GOT3 (cell line): ENCODE measurements at places on chromosomes 7 and 10.

DNA sequence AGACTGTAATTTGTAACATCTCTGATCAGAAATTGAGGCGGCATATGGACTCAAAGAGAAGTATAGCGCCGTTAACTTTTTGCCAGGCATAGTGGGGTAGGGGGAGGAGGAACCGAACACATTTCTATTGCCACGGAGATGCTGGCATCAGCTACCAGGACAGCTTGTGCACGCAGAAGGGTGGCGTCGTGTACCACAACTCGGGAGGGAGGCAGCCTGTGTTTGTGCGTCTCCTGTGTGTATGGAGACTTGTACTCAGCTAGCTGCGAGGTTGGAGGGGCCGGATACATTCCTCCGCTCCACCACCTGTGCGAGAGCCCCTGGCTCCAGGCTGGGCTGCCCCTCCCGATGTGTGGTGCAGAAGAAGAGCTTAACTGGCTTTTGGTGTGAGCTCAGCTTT lies 634.8 kb downstream of the TYW1 start:
- DNase-seq, result no peak

DNA sequence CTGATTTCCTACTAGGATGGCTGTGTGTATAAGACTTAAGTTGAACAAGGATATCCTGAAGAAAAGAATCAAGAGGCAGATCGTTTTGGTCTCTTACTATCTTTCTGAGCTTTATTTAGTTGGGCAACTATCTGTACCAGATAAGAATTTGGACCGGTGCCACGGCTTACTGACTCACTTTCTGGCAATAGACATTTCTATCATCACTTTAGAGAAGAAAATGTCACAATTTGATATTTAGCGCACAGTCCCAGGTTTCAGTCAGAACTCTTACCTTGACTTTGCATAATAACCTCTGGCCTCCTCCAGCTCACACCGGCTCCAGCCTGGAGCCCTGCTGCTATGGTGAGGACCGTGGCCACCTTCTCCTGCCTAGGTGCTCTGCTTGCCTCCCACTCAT lies 218.2 kb upstream of the MDFIC start:
- DNase-seq, result no peak

- DNase-seq, result no peak
Measured at GRCh38 chr10:89645742-89646172, 715 bp upstream of the PANK1 start.

DNA sequence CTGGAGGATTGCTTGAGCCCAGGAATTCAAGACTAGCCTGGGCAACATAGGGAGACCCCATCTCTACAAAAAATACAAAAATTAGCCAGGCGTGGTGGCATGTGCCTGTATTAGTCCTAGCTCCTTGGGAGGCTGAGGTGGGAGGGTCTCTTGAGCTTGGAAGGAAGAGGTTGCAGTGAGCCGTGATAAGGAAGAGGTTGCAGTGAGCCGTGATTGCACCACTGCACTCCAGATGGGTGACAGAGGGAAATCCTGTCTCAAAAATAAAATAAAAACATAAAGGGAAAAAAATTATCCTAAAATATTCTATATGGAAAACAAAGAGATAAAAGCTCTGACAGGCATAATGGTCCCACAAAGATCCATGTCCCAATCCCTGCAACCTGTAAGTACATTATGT lies 87.9 kb upstream of the KAT6B start:
- no peak for DNase-seq

DNA sequence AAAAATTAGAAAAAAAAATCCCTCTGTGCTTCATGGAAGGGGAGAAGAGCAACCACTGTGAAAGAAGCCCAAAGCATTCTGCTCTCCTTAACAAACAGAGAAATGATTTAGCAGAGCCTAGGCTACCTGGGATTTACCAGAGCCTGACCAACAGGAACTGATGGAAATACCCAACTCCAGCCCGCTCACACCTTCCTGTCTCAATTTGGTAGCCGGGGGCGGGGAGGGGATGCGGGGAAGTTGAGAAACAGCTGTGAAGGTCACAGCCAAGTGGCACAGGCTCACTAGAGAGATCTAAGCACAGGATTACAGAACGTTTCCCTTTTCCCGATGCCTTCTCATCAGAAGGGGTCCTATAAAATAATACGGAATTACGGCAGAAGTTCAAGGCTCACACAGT lies 17.6 kb downstream of the RSU1 start:
- DNase-seq, result no peak
